ENCODE measurements at places on chromosomes 2 and 18. TPM values are rescaled to one million over a fixed set of nuclear protein-coding genes. Genes with fewer than 3 reads are reported as not detected.

The FZD7 gene
- total RNA-seq, result 51.5 TPM

The ZC3H8 gene
- total RNA-seq, result 7.0 TPM

The ELP2 gene
- 49.0 TPM for total RNA-seq

GRCh38 chr2:43984533-43984932 lies 11.3 kb downstream of the LRPPRC start:
- no peaks in the 10 kb centered on the region for H3K27me3 ChIP-seq
- DNase-seq, result no peak
- no peak overlapping the region for H3K4me3 ChIP-seq
- peaks cover 12% of the 10 kb centered on the region for H3K4me1 ChIP-seq
- no peak overlapping the region for H3K27ac ChIP-seq

DNA sequence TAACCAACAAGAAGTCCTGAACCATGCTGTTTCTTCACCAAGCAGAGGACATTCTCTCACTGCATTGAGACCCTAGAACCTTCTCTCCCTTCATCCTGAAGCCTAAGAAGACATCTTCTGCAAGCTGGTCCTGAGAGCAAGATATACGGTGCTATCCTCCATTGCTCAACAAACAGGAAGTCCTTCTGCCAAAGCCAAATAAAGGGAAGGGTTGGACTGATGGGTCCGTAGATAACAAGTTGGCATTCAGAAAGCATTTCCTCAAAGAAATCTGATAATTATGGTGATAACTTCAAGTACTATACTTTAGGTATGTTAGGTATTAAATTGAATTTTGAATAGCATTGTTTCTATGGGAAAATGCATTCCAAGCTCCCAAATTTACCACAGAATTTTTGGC lies 23.3 kb downstream of the GRB14 start:
- H3K4me3 ChIP-seq, result no peak overlapping the region
- no peaks in the 10 kb centered on the region for H3K4me1 ChIP-seq

GRCh38 chr2:196220671-196221070 lies 49.3 kb upstream of the STK17B start:
- H3K4me1 ChIP-seq, result no peaks in the 10 kb centered on the region
- no peaks in the 10 kb centered on the region for H3K36me3 ChIP-seq
- DNase-seq, result no peak
- no peak overlapping the region for H3K4me3 ChIP-seq
- H3K27ac ChIP-seq, result no peak overlapping the region
- H3K27me3 ChIP-seq, result no peaks in the 10 kb centered on the region

GRCh38 chr18:50662775-50663383 lies 103.0 kb downstream of the MAPK4 start:
- peaks cover 28% of the 10 kb centered on the region for H3K4me1 ChIP-seq
- H3K4me3 ChIP-seq, result no peak overlapping the region
- H3K27ac ChIP-seq, result no peak overlapping the region
- H3K27me3 ChIP-seq, result no peaks in the 10 kb centered on the region

DNA sequence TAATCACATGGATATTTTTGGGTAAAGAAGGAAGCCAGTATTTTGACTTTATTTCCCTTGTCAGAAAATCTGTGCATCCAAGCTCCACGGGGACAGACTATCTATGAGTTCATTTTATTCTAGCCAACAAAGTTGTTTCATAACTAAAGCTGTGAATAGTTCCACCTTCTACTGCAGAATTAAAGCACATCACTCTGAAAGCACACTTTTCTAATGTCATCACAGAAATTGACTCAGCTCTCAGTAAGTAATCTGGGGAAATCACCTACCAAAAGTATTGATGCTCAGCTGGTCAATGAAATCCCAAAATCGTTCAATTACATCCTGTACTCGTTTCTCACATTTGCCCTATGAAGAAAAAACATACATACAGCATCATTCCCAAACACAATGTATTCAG lies 19.1 kb downstream of the IAH1 start:
- H3K27me3 ChIP-seq, result no peaks in the 10 kb centered on the region
- no peak for DNase-seq
- H3K27ac ChIP-seq, result no peak overlapping the region
- peaks cover 97% of the 10 kb centered on the region for H3K36me3 ChIP-seq
- peaks cover 6% of the 10 kb centered on the region for H3K4me1 ChIP-seq

DNA sequence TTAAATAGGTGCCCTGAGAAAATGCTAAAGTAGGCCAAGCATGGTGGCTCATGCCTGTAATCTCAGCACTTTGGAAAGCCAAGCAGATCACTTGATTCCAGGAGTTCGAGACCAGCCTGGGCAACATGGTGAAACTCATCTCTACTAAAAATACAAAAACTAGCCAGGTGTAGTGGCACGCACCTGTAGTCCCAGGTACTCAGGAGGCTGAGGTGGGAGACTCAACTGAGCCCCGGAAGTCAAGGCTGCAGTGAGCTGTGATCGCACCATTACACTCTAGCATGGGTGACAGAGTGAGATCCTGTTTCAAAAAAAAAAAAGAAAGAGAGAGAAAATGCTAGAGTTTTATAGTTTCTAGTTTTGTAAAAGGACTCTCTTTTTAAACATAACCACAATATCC lies 12.0 kb downstream of the ANKRD44 start:
- H3K36me3 ChIP-seq, result no peaks in the 10 kb centered on the region
- DNase-seq, result no peak
- peaks cover 38% of the 10 kb centered on the region for H3K4me1 ChIP-seq
- no peaks in the 10 kb centered on the region for H3K27me3 ChIP-seq
- no peak overlapping the region for H3K27ac ChIP-seq
- H3K4me3 ChIP-seq, result no peak overlapping the region
